ENCODE measurements at places on chromosomes 16 and 17.

DNA sequence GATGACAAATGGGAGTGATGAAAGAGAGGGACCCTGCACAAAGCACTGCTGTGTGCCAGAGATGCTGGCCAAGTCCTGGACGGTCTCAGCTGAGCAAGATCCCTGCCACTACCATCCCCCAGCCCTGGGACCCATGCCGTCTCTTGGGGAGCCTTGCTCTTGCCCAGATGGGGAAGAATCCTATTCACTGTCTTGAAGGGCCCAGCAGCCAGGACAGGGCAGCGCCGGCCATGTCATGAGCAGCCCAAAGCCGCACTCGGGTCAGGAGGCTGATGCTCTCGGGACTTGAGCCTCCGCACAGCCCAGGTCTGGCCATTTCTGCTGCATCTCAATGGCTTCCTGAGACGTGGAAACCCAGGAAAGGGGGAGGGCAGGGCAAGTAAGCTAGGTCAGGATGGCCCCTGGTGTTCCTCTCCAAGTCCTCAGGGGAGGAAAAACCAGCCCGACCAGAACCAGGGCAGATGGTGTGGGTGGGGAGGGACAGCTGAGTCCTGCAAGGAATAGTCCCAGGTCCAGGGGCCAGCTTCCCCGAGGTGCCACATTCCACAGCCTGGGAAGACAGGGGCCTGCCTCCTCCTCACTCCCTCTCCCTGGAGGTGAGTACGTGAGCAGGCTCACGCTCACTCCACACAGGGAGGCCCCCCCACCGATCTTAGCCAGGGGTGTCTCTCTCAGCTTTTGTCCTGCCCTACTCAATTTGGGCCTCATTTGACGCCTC is 7.8 kb upstream of the KRT19 start:
- DNase-seq = no peak

DNA sequence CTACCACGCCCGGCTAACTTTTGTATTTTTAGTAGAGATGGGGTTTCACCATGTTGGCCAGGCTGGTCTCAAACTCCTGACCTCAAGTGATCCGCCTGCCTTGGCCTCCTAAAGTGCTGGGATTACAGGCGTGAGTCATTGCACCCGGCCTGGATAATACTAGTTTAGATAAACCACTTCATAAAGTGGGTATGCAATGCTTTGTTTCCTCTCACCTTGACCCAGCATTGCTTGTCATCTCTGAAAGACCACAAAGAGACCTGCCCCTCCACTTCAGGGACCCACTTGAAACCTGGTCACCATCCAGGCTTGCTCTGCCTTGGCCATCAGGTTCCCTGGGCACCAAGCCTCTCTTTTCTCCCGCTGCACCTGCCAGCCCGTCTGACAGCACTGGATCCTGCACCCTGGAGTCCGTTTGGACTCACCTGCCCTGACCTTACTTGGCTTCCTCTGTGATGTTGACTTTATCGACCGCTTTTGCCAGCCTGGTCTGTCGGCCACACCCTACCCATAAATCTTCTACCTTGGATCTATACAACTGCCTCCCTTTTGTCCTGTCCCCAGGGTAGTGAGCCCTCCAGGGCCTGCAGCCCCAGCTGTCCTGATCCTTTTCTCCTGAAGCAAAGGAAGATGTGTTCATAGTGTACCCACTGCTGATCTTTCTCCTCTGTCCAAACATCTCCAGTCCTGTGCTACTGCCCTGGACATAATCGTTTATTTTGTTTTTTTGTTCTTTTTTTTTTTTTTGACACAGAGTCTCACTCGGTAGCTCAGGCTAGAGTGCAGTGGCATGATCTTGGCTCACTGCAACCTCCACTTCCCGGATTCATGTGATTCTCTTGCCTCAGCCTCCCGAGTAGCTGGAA is 12.7 kb upstream of the ZG16 start:
- no peak for DNase-seq

GRCh38 chr17:74245871-74246270 is 28.2 kb upstream of the DNAI2 start:
- no peak for DNase-seq

- no peak for DNase-seq
Measured at GRCh38 chr17:59620064-59620359, 317 bp downstream of the CLTC start.

- no peak for DNase-seq
Measured at GRCh38 chr17:67082107-67082506, 37.8 kb downstream of the CACNG1 start.

GRCh38 chr17:8056232-8056975 is 17.5 kb downstream of the ALOX15B start:
- no peak for DNase-seq

DNA sequence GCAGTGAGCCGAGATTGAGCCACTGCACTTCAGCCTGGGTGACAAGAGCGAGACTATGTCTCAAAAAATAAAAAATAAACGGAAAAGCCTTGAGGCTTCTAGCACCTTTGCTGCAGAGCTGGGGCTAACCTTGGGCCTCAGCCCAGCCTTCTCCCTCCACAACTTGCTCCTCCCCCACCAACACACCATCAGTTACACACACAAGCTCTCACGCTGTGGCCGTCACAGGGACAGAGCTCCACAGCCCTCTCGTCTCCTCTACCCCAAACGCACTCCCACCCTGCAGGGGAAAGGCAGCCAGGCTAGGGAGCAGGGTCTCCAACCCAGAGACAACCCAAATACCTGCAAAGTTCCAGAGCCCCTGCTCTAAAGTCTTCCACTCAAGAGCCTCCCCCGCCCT is 22.0 kb upstream of the MRPS23 start:
- DNase-seq = no peak

GRCh38 chr16:83482545-83483162 is 325.1 kb upstream of the HSBP1 start:
- DNase-seq = no peak

DNA sequence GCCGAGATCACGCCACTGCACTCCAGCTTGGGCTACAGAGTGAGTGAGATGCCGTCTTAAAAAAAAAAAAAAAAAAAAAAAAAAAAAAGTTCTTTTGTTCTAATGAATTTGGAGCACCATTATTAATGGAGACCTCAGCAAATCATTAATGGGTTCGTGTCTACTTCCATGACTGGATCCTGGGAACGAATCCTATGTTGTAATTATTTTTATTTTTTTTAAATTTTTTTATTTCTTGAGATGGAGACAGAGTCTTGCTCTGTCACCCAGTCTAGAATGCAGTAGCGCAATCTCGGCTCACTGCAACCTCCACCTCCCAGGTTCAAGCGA is 30.7 kb downstream of the SPOP start:
- no peak for DNase-seq

GRCh38 chr17:13989138-13989537 is 80.2 kb upstream of the COX10 start:
- no peak for DNase-seq

DNA sequence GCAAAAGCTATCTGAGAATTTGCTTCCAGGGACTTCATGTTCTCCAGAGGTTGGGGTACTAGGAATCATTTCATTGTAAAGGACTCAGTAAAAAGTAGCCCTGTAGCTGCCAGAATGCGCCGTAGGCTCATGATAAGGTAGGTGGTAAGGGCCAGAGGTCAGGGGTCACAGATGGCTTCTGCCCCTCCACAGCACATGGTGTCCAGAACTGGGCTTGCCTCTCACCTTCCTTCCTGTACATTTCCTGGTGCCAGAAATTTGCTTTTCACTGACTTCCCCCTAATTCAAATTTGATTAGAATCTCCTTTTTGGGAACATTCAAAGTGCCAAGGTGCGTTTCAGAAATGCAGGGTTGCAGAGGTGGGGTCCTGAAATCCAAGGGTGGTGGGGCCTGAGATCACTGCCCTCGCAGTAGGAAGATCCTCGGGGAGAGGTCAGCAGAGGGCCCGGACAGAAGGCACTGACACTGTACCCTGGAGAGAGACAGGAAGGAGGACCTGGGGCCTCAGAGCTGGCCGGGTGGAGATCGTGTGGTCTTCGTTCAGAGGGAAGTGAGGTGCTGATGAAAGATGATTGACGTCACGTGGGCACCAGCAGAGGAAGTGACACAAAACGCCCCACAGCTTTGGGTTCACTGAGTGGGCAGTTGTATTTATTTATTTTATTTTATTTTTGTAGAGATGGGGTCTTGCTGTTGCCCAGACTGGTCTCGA is 25.5 kb upstream of the METRNL start:
- DNase-seq = no peak

GRCh38 chr16:80023865-80024264 is 423.3 kb upstream of the MAF start:
- DNase-seq = no peak

All from thoracic aorta (tissue), 2 donors.